Pons (tissue), 1 donor: ENCODE measurements at places on chromosomes 4 and X.

GRCh38 chrX:48626401-48627298 lies 29.4 kb downstream of the WDR13 start:
- no peak for DNase-seq

- DNase-seq: no peak
Measured at GRCh38 chr4:109942292-109942926, 29.7 kb downstream of the EGF start.

DNA sequence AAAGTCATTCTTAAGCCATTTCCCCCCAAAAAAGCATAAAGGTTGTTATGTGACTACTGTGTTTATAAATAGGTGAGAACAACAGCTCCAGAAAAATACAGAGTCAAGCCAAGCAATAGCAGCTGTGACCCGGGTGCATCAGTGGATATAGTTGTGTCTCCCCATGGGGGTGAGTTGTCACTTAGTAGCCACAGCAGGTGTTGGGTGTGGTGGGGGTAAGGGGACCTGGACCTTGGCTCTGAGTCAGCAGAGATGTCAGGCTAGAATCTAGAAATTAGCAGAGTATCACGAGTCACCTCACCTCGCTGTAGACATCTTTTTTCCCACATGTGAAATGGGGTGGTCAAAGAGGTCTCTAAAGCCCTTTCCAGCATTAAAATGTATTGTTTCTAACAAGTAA lies 42.4 kb downstream of the MOSPD2 start:
- no peak for DNase-seq

GRCh38 chr4:867526-868250 lies 41.8 kb upstream of the CPLX1 start:
- no peak for DNase-seq

DNA sequence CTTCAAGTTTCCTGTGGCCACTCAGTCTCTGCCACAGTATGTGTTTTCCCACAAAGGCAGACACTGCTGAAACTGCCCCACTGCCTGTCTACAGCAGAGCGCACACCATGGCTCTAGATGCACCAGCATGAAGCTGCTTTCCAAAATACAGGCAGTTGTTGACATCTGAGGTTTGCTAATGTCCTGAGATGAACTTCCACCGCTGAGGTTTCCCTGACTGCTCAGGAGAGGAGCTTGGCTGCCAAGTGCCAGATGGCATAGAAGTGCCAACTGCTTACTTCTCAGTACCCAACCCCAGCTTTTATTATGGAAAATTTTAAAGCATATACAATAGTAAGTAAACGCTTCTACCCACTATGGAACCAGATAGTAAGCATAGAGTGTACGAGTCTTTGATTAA lies 61.0 kb upstream of the EXOC1L start:
- peak; percentile 28 for DNase-seq

DNA sequence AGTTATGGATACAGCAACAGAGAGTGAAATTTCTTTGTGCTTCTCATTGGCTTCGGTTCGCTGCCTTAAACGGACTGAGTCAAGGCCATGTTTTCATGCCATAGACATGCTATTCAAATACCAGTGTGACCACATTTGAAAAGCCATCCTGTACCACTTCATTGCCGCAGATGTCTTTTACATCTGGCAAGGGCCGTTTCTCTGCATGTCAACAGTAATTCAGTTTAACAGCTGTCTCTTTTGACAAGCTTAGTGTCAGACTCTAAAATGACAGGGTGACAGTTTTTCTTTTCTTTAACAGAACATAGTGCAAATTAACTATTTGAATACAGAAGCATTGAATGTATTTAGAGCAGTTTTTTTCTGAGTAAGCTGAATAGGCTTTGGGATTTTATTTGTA lies 362.2 kb upstream of the POU3F4 start:
- no peak for DNase-seq

DNA sequence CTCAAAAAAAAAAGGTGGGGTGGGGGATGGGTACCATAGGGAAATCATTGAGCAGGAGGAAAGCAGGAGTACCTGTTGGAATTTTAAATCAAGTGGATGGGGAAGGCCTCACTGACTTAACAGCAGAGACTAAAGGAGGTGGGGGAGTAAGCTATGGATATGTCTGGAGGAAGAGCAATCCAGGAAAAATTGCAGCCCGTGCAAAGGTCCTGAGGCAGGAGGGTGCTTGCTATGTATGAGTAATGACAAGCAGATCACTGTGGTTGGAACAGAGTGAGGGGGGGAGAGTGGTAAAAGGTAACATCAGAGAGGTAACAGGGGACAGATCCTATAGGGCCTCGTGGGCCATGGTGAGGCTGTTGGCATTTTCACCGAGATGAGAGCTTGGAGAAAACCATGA lies 4.1 kb downstream of the FTSJ1 start:
- DNase-seq: no peak

DNA sequence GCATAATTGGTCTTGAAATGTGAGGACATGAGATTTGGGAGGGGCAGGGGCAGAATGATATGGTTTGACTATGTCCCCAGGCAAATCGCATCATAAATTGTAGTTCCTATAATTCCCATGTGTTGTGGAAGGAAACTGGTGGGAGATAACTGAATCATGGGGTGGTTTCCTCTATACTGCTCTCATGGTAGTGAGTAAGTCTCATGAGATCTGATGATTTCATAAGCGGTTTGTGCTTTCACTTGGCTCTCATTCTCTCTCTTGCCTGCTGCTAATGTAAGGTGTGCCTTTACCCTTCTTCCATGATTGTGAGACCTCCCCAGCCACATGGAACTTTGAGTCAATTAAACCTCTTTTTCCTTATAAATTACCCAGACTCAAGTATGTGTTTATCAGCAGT lies 2595.9 kb downstream of the PCDH7 start:
- no peak for DNase-seq

DNA sequence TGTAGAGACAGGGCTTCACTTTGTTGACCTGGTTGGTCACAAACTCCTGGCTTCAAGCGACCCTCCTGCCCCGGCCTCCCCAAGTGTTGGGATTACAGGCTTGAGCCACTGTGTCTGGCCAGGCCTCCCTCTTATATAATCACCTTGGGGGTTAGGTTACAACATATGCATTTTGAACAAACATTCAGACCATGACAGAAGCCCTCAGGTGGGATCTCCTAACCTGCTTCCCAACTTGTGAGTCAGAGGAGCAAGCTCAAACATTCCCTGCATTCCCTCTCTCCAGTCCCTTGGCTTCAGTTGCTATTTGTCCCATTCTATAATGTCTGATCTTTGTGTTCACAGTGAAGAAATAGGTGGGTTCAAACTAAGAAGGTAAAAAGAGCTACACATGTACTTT lies 76.5 kb upstream of the NRK start:
- DNase-seq: no peak

DNA sequence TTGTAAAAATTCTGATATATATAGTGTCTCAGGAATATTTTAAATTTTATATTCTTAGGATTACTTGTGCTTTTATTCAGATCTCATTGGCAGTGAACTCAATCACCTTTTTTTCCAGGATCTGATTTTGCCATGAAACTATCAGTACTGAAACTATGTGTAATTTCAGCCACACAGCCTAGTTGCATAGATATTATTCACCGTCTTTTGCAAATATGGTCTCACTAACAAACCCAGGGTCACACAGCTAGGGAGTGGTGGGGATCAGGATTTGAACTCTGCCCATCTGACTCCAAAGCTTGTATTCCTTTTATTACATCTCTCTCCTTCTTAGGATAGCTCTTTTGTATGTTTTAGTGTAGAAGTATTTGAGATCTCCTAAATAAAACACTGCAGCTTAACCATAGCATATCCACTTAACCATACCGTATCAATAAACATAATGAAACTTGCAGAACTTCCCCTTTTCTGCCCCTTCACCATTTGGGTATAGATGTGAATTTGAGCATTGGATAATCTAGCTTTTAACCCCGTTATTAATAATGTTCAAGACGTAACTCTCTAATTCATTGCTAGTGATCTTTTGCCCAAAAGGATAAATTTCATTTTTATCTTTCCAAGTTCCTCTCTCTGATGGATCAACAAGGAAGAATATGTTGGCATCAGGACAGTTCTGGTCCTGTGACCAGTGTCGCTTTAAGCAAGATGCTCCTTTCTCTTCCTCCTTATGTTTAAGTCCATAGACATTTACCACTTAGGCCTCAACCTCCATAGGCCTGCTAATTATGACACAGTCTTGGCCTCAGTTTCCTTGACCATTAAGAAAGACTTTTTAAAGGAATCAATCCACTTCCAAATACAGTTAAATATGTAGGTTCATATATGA lies 74.6 kb downstream of the RAPGEF2 start:
- peak; percentile 69 for DNase-seq

DNA sequence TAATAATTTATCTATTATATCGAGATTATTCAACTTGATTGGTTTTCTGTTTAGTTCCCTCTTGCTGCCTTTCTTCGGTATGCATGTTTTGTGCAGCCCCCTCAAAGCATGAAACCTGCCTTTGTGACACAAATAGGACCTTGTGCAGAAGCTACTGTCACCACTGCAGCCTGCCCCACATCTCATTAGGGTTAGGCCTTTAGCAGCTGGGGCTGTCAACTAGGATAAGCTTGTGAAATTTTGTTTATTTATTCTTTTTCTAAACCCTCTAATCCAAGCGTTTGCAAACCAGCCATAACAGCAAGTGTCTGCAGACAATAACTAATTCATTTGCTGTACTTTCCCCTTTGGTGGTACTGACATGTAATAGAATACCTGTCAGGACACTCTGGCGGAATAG lies 258.9 kb downstream of the RCHY1 start:
- no peak for DNase-seq

DNA sequence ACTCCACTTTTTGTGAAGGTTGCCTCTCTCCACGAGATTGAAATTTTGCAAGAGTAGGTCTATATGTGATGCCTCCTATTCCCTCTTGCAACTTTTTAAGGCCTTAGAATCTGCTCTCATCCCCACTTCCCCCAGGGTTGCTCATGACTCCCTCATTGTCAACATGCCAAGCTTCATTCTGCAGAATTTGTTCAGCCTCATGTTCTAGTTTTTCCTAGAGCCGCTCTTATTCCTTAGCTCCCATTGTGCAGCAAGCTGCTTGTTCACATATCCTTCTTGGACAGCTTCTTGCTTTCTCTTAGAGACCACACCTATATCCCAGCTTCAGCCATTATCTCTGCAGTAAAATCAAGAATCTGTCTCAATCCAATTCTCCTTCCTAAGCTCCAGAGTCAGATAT lies 82.4 kb downstream of the CNGA2 start:
- DNase-seq: no peak

GRCh38 chrX:130771648-130772047 lies 131.4 kb downstream of the ENOX2 start:
- DNase-seq: no peak

DNA sequence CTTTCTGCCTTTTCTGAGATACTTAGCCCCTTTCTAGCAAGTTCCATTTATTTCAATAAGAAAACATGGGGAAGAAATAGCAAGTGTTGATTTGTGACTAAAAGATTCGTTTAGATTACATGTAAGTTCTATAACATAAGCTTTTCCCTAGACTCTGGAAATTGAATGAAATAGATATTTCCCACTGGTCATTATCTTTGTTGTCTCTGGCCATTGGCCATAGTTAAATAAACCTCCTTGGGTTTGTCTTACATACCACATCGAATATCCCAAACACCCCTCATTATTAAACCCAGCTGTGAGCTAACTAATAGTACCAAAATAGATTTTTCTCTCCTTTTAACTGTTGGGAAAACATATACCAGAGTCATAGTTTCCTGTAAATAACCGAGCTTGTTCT lies 534.8 kb downstream of the IQCM start:
- no peak for DNase-seq

DNA sequence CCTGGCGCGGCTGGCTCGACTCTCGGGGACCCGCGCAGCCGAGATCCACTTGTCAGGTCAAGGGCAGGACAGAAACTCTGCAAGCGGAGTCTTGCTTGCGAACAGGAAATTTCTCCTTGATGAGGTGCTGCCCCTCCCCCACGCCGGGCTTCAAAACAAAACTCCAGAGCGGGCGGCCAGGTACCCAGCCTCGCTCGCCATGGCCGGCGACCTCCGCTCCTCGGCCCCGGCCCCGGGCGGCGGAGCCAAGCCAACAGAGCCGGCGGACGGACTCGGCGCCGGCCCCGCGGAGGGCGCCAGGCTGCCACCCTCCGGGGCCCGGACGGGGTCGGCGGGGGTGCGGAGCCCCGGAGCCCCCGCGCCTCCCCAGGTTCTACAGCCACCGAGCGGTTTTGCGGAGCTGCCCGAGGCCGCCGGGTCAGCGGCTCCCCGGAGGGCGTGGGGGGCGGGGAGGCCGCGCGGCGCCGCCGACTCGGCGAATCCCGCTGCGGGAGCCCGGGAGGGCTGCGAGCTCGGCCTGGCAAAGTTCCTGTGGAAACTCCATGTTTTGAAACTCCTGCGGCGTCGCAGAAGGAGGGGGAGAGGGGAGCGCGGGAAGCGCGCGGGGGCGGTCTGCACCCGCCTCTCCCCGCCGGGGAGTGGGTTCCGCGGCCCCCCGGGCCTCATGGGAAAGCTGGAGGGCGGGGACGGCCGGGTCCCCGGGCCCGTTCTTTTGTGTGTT lies 11.7 kb upstream of the BCOR start:
- DNase-seq: no peak

GRCh38 chr4:26992657-26993361 lies 132.2 kb downstream of the STIM2 start:
- DNase-seq: peak; percentile 79

GRCh38 chr4:66795724-66796123 lies 749.6 kb downstream of the CENPC start:
- DNase-seq: no peak

DNA sequence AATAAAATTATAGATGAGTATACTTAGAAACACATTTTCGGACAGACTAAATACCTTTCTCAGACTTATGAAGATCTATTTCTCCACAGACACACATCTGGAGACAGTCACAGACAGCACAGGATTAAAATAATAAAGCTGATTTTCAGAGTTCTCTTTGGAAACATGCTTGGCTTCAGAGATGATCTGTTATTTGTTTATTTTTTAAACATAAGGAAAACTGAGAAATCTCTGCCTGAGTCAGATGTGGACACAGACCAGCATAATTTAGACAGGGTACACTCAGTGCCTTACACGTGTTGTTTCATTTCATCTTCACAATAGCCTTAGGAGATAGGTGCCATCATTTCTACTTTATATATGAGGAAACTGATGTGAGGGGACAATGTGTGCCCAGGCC lies 92.1 kb downstream of the SLC9A7 start:
- DNase-seq: no peak

GRCh38 chr4:6017030-6017429 lies 1.2 kb downstream of the C4orf50 start:
- DNase-seq: no peak

DNA sequence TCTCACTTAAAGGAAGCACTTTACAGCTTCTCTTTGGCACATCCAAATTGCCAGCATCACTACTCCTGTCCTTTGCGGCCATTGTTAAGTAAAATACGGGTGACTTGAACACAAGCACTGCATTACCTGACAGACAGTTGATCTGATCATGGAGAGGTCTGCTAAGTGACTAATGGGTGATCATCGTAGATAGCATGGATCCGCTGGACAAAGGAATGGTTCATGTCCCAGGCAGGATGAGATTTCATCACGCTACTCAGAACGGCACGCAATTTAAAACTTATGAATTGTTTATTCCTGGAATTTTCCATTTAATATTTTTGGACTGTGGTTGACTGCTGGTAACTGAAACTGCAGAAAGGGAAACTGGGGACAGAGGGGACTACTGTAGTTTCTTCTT lies 94.1 kb downstream of the NEUROG2 start:
- no peak for DNase-seq
